ENCODE measurements at places on chromosomes 1 and 21. TPM values are rescaled to one million over a fixed set of nuclear protein-coding genes. Genes with fewer than 3 reads are reported as not detected.
A peak's percentile ranks its signal among the peaks of the same experiment; 100 is the strongest.

DNA sequence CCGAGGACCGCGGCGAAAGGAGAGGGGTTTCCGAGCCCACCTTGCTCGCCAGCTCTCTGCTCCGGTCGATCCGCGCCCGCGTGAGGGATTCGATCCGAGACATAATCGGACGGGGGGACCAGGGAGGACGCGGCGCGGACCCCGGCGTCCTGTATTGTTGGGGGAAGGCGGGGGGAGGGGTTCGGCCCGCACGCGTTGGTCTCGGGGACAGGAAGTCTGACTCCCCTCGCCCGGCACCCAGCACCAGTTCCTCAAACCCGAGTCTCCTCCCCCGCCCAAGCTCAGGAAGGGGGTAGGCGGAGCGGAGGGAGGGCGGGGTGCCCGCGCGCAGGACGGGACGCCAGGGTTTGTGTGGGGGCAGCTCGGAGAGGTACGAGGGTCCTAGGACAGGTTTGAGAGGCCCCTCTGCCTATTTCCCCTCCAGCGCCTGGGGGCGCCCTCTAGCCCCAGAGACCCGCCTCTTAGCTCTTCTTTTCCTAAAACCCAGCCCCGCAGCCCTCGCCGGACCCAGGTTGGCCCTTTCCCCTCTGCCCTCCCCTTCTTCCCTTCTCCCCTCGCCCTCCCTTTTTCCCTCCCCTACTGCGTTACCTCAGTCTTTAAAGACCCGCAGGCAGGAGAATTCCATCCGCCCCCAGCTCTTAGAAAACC is at the start of gene ARHGEF2:
TSS of gene ARHGEF2 (minus strand) at position 223 of the 648 bp plus-strand sequence. CDS start at position 103, 120 bp downstream.
- DNase-seq, result peak; percentile 93

DNA sequence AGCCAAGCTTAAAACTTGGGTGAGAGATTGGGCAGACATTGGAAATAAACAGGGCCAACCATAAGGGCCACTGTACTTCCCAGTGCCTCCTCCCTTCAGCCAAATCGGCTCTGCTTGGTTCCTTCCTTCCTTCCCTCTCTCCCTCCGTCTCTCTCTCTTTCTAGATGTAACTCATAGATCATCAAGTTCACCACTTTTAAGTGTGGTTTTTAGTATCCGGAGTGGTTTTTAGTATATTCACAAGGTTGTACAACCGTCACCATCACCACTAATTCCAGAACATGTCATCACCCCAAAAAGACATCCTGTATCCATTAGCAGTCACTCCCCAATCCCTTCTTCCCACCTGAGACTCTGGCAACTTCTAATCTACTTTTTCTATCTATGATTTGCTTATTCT is 51.0 kb downstream of the MYSM1 start:
- DNase-seq, result no peak

BARHL2 gene
- total RNA-seq, result not detected

DCST1 gene
- total RNA-seq, result not detected

GRCh38 chr1:237429252-237429651 is 387.3 kb downstream of the RYR2 start:
- DNase-seq, result no peak

- peak; percentile 9 for DNase-seq
Observed at GRCh38 chr1:233245191-233245765, 50.2 kb downstream of the PCNX2 start.

GRCh38 chr1:93575621-93576284 is 105.9 kb downstream of the BCAR3 start:
- no peak for DNase-seq

GRCh38 chr1:112711670-112712069 is 3.5 kb downstream of the PPM1J start:
- no peak for DNase-seq

DNA sequence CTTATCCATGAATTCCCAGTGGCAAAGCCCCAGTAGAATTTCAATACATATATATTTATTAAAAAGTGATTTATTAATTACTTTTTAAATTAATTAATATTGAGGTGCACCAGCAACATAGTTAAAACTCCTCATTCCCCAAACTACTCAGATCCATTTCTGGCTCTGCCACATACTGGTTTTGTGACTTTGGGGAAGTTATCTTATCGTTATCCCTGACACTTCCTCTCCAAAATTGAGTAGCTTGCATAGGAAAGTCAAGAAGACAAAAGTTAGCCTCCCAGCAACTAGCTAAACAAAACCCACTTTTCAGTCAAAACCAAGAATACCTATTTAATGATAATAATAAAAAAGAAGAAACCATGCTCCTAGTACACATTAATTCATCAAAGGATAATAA is 35.9 kb downstream of the TCP10L start:
- no peak for DNase-seq

DNA sequence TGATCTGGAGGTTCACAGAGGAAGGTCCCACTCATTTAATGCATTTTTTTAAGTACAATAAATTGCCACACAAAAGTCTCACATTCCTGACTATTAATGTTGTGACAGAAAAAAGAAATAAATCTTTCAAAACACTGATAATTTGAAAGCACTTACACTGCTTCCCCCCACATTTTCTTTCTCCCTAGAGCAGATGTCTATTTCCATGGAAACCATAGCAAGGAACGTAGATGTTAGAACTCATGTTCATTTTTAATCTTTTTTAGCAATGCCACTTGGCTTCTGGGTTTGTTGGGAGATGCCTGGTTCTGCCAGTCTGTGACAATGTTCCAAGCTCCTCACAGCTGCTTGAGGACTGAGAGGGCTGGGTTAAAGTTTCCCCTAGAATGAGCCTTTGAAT is 1.9 kb upstream of the STMN1 start:
- DNase-seq, result no peak

GRCh38 chr1:180633057-180634056 is 1.5 kb downstream of the XPR1 start:
- DNase-seq, result no peak

GRCh38 chr1:79079770-79080169 is 73.2 kb upstream of the ADGRL4 start:
- no peak for DNase-seq

DOP1B gene
- total RNA-seq, result 15.2 TPM

DNA sequence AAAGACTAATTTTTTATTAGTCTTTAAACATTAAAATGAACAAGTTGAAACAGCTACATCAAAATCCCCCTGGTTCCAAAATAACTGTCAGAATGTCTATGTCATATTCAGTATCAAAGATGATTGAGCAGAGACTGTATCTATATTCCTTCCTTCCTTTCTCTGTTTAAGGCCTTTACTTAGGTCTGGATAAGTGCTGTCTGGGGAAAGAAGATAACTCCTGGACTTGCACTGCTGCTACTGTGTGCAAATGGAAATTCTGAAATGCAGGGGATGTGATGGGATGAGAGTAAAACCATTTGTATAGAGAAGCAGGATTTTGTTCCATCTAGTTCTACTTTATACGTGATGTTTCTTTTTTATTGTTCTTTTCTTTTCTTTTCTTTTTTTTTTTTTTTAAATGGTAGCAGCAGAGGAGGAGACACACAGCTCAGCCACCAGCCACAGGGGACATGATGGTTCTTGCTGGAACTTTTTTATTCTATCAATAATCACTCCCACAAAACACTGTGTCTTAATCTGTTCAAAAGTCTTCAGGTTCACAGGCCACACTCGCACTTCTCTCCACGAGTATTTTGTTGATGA is 33.6 kb upstream of the FOXE3 start:
- no peak for DNase-seq

DNA sequence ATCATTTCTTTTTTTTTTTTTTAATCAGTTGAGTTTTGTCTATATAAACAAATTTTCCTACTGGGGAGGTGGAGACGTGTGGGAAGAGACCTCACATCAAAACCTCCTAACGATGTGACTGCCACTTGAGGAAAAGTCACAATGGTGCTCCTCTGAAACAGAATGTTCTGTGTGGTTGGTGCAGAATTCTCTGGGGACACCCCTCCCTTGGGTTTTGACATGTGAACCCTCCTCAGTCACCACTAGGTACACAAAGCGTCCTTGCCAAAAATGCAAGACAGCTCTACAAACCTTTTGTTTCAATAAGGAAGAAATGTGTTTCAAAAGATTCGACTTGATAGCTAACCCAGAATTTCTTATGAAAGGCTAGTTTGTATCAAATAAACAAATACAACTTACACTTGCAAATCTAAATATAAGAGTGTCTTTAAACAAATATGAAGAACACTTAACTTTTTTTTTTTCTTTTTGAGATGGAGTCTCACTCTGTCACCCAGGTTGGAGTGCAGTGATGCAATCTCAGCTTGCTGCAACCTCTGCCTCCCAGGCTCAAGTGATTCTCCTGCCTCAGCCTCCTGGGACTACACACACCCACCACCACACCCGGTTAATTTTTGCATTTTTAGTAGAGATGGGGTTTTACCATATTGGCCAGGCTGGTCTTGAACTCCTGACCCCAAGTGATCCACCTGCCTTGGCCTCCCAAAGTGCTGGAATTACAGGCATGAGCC is 9.3 kb downstream of the SLC25A24 start:
- no peak for DNase-seq

IGSF9 gene
- not detected for total RNA-seq

TMEM125 gene
- total RNA-seq, result not detected

DNA sequence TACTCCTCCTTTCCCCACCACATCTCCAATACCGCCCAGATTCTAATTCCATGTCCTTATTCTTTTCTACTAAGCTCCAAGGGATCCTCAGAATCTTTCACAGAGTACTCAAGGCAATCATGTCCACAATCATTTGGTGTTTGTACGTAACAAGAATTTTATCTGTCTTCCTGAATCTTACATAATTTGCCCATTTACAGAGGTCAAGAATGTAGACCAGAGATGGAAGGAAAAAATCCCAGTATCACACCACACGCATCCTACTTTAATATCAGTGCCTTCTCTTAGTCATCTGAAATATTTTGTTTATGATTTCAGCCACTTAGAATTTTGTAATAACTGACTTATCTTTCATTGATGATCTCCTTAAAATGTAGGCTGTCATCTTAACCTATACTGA is 366.0 kb upstream of the LRRC7 start:
- DNase-seq, result no peak

BSND gene
- total RNA-seq, result not detected

GRCh38 chr1:77342745-77343144 is 60.9 kb downstream of the AK5 start:
- DNase-seq, result no peak

DNA sequence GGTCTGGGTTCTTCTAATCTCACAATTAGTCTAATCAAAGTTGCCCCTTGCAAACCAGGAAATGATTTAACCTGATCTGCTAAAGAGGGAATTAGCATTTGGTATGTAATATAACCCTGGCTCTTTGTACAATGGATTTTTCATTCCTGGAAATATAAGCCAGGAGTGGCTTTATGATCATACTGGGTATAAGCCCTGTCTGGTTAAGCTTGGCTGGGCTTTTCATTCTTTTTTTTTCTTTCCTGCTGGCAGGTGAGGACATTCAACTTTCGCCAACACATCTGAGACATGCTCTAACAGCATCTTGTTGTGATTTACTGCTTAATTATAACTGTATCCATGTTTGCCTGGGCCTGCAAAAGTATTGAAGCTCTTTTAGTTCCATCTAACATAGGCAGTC is 20.4 kb upstream of the SDE2 start:
- DNase-seq, result no peak

DNA sequence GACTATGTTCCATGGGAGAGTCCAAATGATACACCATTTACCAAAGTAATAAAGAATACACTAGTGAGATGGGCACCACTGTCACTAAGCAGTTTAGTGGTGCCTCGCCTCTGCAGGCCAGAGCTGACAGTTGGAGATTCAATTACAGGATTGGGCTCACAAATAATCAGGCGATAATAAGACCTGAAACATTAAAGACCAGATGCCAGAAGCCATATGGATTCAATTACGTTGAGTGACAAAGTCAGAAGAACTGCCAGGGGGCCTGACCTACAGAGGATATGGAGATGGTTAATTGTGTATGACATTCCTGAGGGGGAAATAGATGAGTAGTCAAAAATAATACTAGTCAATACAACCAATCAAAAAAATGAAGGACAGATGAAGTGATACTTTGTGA is 65.2 kb upstream of the ST6GALNAC5 start:
- no peak for DNase-seq

AMY2A gene
- not detected for total RNA-seq

DNA sequence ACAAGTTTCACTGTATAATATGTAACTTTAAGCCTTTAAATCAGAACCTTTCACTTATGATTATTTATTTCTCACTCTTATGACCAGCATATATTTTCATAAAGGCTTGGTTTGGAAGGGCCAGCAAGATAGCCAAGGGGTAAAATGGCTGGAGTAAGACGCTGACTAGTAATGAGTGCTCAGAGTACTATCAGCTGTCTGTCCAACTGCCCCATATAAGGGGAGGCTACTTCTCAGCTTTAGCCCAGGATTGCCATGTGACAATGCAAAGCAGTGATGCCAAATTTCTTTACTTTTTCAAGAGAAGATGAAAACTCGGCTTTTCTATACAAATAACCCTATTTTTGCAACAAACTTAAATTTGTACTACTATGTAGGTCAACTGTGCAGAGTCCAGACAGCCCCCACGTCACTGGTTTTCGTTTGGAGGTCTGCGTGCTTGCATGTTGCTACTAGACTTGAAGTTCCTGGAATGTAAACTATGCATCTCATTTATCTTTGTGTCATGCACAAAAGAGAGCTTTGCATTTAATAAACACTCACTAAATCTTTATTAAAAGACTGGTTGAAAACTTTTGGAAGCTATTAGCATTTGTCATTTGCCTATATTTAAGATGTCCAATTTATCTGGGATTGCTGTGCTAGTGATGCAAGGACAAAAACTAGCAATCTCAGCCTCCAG is 110.4 kb downstream of the TNFSF18 start:
- no peak for DNase-seq

DNA sequence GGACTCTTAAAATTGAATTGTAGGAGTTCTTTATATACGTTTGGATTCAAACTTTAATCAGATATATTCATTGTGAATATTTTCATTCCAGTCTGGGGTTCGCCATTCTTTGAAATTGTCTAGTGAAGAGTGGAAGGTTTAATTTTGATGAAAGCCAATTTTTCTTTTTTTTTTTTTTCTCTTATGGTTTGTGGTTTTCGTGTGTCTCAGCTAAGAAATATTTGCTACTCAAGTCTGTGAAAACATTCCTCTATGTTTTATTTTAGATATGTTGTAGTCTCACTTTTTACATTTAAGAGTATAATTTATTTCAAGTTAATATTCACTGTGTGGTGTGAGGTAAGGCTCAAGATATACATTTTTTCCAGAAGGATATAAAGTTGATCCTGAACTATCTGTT is 220.5 kb downstream of the KCNT2 start:
- no peak for DNase-seq

- no peak for DNase-seq
Observed at GRCh38 chr1:226292874-226293552, 16.0 kb downstream of the LIN9 start.

Data from activated CD8-positive, alpha-beta T cell treated with anti-CD3 and anti-CD28 coated beads for 36 hours (primary cell).